ENCODE measurements at places on chromosomes 2 and 18.

DNA sequence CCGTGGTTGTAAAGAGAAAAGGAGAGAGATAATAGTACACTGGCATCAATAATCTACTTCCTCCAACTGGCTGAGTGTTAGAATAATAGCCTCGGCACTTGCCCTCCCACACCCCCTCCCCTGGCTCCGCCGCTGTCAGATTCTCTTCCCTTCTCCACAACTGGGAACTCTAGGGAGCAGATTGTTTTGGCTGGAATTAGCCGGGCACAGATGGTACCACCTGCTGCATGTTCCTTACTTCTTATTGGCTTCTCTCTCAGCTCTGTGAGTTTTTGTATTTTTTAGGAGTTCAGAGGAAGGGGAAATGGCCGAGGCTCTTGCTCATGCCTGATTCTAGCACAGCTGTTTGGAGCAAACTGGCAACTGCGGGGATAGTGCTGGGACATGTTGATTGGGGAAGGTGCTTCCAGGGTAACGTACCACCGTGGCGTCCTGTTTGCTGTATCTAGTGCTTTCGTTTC lies 140.0 kb downstream of the ZEB2 start:
- DNase-seq = no peak

DNA sequence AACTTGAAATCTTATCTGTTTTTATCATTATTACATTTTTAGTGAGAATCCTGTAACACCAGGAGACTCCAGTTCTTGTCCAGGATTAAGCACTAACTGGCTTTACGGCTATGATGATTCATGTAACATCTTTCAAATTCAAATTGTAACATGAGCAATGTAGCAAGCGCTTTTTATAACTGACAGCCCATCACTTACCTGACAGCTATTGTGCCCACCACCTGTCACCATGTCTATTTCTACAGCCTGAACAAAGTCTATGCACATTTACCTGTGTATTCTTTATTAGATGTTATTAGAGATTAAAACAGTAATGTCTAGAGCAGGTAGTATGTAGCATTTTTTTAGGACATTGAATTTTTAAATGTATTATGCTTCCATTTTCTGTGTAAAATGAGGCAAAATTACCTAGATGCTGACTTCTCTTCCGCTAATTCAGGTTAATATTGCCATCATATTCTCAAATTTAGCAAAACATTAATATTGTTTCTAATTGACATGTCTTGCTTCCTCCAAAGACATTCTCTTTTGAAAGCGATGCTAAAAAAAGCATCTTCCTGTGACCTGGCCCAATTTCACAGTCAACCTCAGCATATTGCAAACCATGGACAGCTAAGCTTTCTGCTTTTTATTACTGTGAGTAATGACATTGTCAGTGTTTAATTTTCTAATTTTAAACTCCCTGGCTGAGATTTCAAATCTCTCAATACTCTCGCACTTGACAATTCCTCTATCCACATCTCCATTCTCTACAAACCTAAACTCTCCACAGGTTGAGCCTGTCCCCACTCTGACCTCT lies 37.8 kb downstream of the RIT2 start:
- no peak for DNase-seq

GRCh38 chr18:66724664-66725356 lies 120.9 kb upstream of the CDH19 start:
- no peak for DNase-seq

GRCh38 chr2:202178346-202178958 lies 59.9 kb downstream of the SUMO1 start:
- peak; percentile 33 for DNase-seq

- no peak for DNase-seq
Observed at GRCh38 chr2:72144632-72145288, 2.9 kb downstream of the CYP26B1 start.

- DNase-seq = no peak
Observed at GRCh38 chr18:55199291-55199963, 240.2 kb upstream of the CCDC68 start.

- DNase-seq = no peak
Observed at GRCh38 chr2:9210030-9210429, 3.4 kb downstream of the ASAP2 start.

DNA sequence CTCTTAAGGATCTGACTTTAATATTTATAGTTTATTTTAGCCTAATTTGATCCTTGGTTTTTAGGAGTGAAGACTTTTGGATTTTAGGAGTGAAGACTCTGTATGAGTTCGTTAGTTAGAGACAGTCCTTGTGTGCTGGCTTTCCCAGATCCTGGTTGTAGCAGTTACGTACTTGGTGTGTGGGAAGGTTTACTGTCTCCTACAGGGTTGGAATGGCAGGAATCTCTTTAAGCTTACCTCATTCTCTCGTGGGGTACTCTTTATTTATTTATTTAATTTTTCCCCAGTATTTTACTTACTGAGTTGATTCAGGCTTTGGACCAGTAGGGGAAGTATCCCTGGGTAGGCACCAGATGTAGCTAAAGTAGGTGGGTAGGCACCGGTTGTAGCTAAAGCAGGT lies 1.8 kb upstream of the CXCR2 start:
- no peak for DNase-seq

DNA sequence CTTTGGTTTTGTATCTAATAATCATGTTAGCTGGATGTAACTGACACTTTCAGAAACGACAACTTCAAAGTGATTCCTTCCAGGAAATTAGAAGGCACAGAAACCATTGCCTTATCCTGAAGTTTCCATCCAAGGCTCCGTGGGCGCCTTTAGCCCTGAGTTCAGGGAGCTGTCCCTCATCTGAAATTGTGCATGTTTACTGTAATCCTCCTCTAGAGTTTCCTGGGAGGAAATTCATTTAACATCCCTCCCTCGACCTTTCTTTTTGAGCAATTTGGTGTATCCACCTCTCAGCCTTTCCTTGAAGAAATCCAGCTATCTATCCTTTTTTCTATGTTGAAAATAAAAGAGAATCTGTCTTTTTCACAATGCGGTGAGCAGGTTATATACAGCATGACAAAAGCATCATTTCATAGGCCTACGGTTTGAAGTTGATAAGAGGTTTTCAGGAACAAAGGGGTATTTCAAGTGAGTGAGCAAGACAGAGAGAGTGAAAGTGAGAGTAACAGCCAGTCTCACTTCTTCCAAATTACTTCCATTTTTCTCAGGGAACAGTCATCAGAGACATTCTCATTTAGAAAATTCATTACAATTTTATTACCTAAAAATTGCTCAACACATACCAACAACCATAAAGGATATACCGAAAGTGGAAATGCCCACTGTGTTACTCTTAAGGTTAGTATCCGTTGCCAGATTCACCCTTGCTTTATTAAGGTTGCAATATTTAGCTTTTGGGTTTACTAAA lies 167.3 kb downstream of the MREG start:
- DNase-seq = no peak

GRCh38 chr18:78099979-78100588 lies 850.4 kb downstream of the GALR1 start:
- DNase-seq = no peak
